ENCODE measurements at places on chromosomes 6 and 20.

DNA sequence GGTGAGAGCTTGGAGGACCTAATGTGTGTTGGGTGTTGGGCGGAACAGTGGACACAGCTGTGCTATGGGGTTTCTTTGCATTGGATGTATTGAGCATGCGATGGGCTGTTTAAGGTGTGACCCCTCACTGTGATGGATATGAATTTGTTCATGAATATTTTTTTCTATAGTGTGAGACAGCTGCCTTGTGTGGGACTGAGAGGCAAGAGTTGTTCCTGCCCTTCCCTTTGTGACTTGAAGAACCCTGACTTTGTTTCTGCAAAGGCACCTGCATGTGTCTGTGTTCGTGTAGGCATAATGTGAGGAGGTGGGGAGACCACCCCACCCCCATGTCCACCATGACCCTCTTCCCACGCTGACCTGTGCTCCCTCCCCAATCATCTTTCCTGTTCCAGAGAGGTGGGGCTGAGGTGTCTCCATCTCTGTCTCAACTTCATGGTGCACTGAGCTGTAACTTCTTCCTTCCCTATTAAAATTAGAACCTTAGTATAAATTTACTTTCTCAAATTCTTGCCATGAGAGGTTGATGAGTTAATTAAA, 3.0 kb downstream of the HLA-A start:
- DNase-seq: no peak

- peak; percentile 20 for DNase-seq
These were observed 138.1 kb downstream of the FNDC1 start for GRCh38 chr6:159307246-159307790.

DNA sequence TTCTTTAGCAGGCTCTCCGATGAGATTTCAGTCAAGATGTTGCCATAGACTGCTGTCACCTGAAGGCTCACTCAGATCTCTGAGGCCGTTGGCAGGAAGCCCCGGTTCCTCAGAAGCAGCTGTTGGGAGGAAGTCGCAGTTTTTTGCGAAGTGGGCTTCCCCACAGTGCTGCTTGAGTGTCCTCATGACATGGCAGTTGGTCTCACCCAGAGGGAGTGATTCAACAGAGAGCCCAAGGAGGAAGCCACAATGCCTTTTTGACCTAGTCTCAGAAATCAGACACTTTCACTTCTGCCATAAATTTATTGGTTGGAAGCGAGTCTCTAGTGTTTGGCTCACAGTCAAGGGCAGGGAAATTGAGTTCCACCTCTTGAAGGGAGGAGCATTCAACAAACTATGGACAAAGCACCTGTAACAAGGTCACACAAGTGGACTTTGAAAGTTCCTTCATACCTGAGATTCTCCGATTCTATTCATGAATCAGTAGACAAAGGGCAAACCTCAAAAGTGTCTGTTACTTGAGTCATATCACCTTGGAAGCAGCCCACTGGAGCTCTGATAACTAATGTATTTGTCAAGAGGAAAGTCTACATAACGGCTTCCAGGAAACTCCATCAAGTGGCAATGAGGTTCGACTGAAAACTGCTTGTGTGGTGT, 208.3 kb downstream of the TASP1 start:
- no peak for DNase-seq

- DNase-seq: no peak
These were observed 341.2 kb downstream of the CDKAL1 start for GRCh38 chr6:20875369-20875963.

GRCh38 chr6:45781890-45782289, 233.8 kb downstream of the CLIC5 start:
- DNase-seq: no peak

DNA sequence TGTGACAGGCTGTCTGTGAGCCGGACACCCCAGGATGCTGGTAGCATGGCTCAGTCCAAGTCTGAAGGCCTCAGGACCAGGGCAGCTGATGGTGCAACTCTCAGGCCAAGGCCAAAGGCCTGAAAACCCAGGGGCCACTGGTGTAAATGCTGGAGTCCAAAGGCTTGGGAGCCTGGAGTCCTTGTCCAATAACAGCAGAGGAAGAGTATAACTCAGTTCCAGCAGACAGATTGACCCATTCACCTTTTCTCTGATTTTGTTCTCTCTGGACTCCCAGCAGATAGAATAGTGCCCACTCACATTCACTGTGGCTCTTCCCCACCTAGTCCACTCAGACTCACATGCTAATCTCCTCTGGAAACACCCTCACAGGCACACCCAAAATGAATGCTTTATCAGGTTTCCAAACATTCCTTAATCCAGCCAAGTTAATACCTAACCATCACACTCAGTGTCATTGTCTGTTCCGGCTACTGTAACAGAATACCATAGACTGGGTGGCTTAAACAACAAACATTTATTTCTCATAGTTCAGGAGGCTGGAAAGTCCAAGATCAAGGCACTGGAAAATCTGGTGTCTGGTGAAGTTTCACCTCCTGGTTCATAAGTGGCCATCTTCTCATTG, 5.0 kb upstream of the TRAF3IP2 start:
- no peak for DNase-seq

- no peak for DNase-seq
These were observed 37.8 kb downstream of the ZNF451 start for GRCh38 chr6:57127763-57128162.

DNA sequence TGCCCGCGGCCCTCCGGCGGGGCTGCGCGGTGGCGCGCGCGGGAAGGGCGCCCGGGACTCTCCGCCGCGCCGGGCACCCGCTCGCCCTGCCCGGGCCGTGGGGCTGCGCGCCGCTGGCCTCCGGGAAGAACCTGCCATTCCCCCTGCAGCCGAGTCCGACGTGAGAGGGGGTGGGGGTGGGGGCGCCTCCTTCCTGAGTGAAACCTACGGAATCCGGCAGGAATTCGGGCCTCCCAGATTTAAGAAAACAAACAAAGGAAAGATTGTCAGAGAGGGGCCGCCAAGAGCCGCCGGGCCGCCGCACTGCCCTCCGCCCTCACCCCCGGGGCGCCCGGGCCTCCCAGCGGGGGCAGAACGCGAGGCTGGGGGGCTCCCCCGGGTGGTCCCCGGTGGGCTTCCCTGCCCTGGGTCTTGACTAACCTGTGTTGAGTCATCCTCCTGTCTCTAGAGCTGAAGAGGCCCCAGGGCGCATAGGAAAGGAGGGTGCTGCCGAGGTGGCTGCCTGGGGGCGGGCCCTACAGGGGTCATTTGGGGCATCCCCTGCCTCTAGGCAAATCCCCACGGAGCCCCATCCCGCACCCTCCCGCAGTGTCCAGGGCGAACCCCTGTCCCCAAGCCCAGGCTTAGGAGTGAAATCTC, 42.2 kb upstream of the FOXP4 start:
- no peak for DNase-seq

- no peak for DNase-seq
These were observed 205.5 kb downstream of the MMUT start for GRCh38 chr6:49257549-49257948.

DNA sequence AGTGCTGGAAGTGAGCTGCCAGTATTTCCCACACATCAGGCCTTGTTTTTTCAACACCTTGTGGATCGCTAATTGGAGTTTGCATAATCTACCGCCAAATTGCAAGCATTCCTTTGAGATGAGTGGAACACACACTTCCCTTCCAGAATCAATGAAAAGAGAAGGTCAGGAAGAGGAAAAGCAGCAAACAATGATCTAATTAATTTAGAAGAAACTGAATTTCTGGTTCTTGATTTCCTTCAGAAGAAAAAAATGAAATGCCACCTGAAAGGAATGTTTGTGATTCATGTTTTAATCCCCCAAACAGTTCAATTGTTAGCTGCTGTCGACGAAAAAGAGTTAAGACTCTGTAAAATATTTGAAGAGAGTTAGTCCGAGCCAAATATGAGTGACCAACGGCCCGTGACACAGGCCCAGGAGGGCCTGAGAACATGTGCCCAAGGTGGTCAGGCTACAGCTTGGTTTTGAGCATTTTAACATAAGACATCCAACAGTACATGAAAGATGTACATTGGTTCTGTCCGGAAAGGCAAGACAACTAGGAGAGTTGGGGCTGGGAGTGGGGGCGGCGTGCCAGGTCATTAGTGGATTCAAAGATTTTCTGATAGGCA, 182.3 kb downstream of the MTFR2 start:
- no peak for DNase-seq

DNA sequence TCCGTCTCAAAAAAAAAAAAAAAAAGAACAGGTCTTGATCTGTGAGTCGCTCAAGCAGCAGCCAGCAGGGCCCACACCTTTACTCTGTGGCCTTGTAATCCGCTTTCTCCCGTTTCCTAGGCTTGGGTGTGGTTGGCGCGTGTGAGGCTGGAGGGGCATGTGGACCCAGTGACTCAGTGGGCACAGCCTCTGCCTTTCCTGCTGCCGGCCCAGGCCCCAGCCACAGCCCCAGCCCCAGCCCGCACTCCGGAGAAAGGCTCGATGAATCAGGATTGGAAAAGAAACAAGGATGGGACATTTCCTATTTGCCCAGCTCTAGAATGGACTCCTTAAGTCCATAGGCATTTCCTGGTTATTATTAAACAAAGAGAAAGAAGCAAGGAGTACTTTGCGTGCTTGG, 4.3 kb downstream of the BHLHE23 start:
- no peak for DNase-seq

- DNase-seq: no peak
These were observed 1.3 kb upstream of the L3MBTL1 start for GRCh38 chr20:43506238-43506637.

DNA sequence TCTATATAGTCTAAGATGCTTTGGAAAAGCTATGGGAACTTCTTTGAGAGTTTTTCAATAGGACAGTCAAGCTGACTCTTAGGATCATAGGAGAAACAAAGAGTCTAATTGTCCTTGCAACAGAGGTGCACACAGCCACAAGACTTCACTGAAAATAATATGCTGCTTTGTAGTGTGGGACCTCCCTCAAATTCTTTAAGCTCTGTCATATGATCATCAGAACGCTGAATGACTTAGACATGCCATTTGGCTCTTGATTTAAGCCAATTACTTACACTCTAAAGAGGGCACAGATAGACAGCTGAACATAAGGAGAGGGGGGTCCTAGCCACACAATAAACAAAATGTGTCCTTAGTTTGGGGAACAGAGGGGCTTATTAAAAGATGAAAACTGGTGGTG, 818.7 kb upstream of the GJE1 start:
- no peak for DNase-seq

DNA sequence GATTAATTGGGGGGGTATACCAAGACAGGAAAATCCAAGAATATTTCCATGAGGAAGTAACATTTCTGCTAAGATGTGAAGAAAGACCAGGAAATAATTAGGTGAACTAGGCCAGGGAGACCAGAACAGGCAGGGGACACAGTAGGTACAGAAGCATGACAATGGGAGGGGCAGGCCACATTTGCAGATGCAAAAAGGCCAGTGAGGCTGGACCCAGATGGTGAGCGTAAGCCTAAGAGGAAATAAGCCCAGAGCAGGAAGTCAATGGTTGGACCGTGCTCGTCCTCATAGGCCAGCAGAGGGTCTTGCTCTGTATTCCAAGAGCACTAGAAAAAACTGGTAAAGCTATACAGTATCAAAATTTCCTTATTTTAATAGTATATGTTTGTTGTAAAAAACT, 9.4 kb downstream of the CEP162 start:
- no peak for DNase-seq

- no peak for DNase-seq
These were observed 6.4 kb downstream of the ZSWIM3 start for GRCh38 chr20:45863543-45864470.

GRCh38 chr6:132192631-132193030, 208.6 kb downstream of the MOXD1 start:
- DNase-seq: no peak

- DNase-seq: no peak
These were observed 14.6 kb downstream of the MED23 start for GRCh38 chr6:131613296-131613925.

DNA sequence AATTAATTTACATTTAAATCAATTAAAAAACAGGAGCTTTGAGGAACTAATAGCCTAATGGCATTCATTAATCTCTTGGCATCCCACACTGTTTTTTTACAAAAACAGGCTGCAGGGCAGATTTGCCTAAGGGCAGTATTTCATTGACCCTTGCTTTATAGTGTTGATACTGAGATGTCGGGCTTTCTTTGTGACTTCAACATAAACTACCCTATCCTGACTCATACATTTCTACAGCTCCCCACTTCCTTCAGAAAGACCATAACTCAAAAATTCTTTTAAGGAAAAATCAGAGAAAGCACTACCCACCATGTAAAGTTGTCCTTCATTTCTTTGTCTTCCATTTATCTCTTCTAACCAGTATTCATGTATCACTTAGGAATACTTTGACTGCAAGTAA, 92.2 kb upstream of the NT5E start:
- no peak for DNase-seq

DNA sequence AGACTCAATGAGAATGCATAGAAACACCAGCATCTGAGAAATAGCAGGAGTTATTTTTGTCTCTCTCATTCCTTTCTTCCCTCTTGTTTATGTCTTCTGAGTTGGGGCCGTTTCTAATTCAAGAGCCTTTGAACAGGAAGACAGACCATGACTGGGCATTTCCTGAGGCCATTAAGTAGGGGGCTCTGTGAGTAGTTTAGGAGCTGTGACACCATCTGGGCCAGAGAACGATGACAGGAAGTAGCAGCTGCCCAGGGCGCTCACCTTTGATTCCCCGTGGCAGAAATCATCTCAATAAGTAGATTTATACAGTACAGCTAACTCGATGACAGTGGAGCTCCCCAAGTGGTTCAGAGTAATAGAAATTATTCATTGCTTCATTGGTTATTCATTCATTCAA, 298.4 kb upstream of the PLN start:
- no peak for DNase-seq

- no peak for DNase-seq
These were observed 411.1 kb upstream of the HTR1E start for GRCh38 chr6:86526238-86526637.

DNA sequence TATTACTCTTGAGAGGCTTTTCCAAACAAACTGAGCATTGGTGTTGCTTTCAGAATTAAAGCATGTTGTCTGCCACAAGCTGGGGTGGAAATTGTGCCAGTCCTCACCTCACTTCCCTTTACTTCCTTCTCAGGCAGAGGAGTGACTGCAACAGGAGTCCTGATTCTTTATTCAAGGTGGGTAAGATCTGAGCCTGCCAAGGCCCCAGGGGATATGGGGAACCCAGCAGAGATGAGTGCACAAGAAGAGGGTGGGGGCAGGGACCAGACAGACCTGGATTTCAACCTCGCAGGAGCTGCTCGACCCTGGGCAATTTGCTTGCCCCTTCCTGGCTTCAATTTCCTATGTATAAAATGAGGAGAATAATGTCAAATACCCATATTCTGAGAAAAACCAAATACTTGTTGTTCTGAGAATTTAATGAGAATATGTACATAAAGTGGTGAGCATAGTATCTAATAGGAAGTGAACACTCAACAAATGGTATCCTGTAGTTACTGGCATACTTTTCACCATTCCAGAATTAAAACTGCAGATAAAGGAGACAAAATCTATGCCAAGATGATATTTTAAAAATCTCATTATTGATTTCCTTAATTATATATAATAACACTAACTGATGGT, 17.8 kb downstream of the MAN1A1 start:
- no peak for DNase-seq
